Ovary (tissue), 10 donors: ENCODE measurements at places on chromosomes 1 and 21. TPM values are rescaled to one million over a fixed set of nuclear protein-coding genes. Genes with fewer than 3 reads are reported as not detected.

The LMOD1 gene
- total RNA-seq = 25.6 TPM

DNA sequence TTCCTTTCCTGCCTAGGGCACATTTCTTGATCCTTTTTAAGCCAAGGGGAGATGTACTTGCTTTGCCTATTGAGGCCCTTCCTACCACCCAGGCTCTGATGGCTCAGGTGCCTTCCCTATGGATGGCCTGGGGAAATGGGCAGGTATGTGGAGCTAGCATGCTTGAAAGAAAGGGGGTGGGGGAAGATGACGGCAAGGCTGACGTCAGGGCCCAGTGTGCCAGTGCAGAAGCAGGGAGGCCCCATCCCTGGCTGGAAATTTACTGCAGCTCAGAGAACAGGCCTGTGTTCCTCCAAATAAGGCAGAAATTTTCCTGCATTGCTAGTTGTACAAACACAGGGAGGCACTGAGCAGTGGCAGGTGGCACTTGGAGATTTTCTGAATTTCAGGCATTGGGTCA is 453.2 kb upstream of the VAMP3 start:
- DNase-seq = no peak

The F13B gene
- total RNA-seq = not detected

GRCh38 chr1:68185743-68186142 is 46.6 kb downstream of the WLS start:
- no peak for DNase-seq

The ITLN1 gene
- 1.9 TPM for total RNA-seq

- no peak for DNase-seq
Measured at GRCh38 chr1:21451212-21451611, 11.3 kb downstream of the NBPF3 start.

DNA sequence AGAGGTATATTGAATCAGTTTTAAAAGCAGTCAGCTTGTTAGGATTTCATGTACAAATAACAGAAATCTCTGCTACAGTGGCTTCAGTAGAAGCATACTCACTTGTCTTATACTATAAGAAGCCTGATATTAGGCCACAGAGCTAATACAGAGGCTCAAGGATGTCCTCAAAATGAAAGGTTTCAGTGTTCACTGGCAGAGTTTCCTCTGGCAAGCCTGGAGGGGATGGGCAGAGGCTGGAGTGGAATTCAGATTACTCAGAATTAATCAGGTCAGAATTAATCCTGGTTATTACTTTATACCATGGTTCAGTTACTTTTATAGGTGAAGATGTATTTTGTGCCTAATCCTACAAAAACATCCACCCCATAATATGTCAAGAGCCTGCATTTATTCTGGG is 520.5 kb downstream of the USP25 start:
- DNase-seq = no peak

- DNase-seq = no peak
Measured at GRCh38 chr1:198064181-198064580, 92.6 kb upstream of the NEK7 start.

GRCh38 chr21:30251781-30252180 is 31.0 kb downstream of the KRTAP24-1 start:
- no peak for DNase-seq

- no peak for DNase-seq
Measured at GRCh38 chr1:176338877-176339276, 124.1 kb upstream of the PAPPA2 start.

DNA sequence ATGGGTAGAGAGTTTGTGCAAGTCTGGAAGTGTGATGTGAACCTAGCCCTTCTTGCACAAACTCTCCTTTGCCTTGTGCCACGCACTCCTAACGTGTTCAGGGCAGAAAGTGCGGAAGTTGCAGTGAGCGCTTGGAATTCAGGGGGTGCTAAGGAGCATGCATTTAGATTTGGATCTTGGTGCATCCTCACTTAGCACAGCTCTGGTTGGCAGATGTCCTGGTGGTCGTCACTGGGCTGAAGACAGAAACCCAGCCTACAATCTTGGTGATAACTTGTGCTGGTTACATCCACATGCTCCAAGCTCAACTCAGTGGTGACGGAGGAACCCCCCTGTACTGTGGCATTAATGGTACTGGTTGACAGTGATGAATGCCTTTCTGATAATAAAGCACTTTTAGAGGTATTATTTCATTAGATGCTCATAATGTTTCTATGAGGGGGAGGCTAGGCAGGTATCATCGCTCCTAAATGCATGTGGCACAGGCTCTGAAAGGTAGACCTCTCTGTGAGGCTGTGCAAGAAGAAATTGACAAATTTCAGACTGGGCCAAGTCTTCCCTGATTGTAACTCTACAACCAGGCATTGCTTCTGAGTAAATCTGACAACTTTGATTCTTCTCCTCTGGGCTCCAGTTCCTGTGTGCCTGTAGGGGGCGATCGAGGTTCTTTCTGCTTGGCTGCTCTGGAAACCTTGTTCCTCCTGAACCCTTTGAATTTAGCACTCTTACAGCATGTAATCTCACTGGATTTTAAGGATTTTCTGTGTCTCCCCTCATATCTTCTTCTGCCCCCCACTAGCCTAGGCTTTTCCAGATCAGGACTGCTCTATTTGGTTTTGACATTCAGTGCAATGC is 40.6 kb downstream of the MAPKAPK2 start:
- DNase-seq = no peak

- DNase-seq = no peak
Measured at GRCh38 chr1:234579967-234580366, 30.0 kb downstream of the IRF2BP2 start.
